ENCODE measurements at places on chromosomes 5 and 9.

DNA sequence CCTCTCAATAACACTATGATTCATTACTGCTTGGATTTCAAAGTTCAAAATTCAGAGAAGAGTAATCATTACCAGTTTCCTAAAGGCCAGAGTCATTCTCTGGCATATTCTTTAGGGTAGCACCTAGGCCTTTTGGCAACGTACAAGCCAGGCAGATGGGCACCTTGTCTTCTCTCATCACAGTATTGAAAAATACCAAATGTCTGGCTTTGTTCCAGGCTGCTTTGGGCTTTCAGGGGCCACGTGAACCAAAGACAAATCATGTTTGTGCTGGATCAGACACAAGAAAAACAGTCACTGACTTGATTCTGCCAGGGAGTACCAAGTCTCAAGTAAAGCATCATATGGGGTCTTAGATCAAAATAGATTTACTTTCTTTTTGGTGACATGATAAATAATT, 15.5 kb downstream of the MEGF9 start:
- peak; percentile 87 for DNase-seq

GRCh38 chr5:152376886-152377285, 28.2 kb downstream of the NMUR2 start:
- DNase-seq, result no peak

- no peak for DNase-seq
These were observed 68.7 kb downstream of the PRR16 start for GRCh38 chr5:120532835-120533234.

DNA sequence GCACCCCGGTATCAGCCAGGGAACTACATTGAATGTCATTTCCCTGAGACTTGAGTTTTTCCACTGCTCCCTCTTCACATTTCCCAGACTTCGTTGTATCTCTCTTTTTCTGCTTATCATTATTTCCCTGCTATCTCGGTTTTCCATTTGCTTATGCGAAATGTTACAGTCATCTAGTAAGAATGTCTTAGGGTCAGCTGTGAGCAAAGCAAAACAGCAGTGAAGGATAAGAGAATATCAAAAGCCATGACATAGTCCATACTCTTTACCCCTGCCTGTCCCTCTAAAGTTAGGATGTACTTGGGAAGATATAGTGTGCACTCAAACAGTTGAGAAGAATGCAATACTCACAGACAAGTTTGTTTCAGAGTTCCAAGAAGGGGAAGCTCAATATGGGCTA, 88.7 kb downstream of the ITGA1 start:
- DNase-seq, result no peak

Data from COR-L47 (cell line).